AG04450 (cell line): ENCODE measurements at places on chromosomes 7 and 10. TPM values are rescaled to one million over a fixed set of nuclear protein-coding genes. Genes with fewer than 3 reads are reported as not detected.

Gene PAPSS2
- polyA plus RNA-seq = 44.0 and 51.4 TPM in 2 replicates

Gene OR2A42
- not detected in 2 replicates for polyA plus RNA-seq

Gene GBX1
- not detected in 2 replicates for polyA plus RNA-seq

Gene TRIM50
- not detected in 2 replicates for polyA plus RNA-seq

Gene AKR1D1
- polyA plus RNA-seq = not detected in 2 replicates

Gene KLF14
- polyA plus RNA-seq = not detected in 2 replicates

Gene R3HCC1L
- polyA plus RNA-seq = 13.0 and 14.4 TPM in 2 replicates

Gene HTR7
- polyA plus RNA-seq = 1.1 TPM in 2 replicates

Gene CYP26C1
- polyA plus RNA-seq = not detected in 2 replicates

Gene KCNH2
- polyA plus RNA-seq = 1.3 and 2.0 TPM in 2 replicates

Gene NPY4R2
- polyA plus RNA-seq = 0.06 TPM in 1 of 2 replicates, not detected in the other

Gene HYAL4
- polyA plus RNA-seq = not detected in 2 replicates

Gene ARHGEF35
- polyA plus RNA-seq = 0.10 and 0.20 TPM in 2 replicates

Gene ZNF487
- 3.2 and 4.4 TPM in 2 replicates for polyA plus RNA-seq

Gene HOXA7
- polyA plus RNA-seq = 5.1 and 5.3 TPM in 2 replicates
